HL-60 (cell line): ENCODE measurements at places on chromosomes 12 and 14.

DNA sequence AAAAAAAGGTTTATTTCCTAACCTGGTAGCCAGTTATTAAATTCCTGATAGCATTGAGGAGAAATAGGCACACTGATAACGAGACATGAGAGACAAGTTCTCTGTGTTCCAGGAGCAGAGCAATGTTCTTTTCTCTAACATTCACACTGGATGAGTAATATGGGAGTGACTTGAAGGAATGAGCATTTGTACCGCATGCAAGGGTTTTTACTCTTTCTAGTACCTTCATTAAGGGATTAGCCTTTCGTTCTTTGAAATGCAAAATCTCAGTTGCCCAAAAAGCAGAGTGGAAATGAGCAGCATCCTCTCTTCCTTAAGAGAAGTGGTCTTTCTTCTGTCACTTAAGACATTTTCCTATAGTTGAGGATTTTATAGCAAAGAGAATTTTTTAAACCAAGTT lies 54.7 kb downstream of the FGD4 start:
- no peak for DNase-seq

- no peak for DNase-seq
Observed at GRCh38 chr12:125152463-125152862, 87.2 kb downstream of the AACS start.

DNA sequence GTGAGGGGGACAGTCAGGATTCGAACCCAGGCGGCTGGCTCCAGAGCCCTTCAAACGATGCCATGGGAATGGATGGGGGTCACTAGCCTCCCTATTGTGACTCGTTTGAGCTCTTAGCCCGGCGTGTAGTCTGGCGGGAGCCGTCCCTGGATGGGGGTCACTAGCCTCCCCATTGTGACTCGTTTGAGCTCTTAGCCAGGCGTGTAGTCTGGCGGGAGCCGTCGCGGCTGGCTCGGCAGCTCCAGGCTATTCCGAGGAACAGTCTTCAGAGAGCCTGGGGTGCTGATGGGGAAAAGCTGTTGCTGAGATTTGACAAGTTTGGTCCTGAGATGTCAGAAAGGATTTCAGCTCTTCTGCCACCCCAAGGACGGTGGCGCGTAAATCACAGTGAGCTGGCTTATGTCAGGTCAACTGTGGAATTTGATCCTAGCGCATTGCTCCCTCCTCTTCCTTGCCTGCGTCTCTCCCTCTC lies 58.3 kb downstream of the CALM1 start:
- DNase-seq, result no peak

GRCh38 chr12:92445253-92446082 lies 257.3 kb upstream of the PLEKHG7 start:
- no peak for DNase-seq
